Hematopoietic multipotent progenitor cell treated with erythropoietin and hydrocortisone succinate and interleukin-3 and kit ligand, for 8 days (in vitro differentiated cells): ENCODE measurements at places on chromosomes 2 and 18.

DNA sequence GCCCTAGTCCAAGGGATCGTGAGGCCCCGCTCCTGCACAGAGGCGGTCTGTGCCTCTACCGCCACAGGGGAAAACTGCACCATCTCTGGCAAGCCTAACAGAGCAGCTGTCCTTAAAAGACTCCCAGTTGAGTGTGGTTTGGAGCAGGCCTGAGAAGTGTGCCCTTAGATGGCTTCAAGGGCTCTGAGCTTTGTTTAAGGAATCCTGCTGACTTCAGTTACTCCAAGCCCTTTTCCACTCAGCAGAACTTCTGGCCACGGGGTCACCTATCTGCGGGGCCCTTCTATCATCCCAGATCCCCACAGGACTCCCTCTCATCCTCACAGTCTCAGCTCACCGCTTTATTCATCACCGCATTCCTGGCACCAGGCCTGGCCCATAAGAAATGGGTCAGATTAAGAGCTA, 131.5 kb downstream of the CCDC74A start:
- no peak for DNase-seq

- DNase-seq: peak; percentile 40
Measured at GRCh38 chr2:239143858-239144712, 256.7 kb downstream of the HDAC4 start.

DNA sequence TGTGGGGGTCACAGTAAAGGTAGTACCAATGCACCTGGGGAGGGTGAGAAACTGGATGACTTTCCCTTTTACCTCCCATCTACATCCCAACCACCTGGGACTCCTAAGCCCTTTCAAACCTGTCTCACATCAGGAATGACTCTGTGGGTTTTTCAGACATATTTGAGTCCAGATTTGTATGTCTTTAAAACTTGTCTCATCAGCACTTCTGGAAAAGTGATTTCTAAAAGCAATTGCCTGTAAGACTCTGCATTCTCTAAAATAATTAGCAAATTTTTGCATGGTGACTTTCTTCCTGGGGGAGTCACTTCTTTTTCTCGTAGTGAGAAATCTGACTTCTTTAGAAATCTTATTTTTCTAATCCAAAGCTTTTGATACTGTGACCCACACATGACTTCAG, 1553.0 kb upstream of the PIK3C3 start:
- no peak for DNase-seq

DNA sequence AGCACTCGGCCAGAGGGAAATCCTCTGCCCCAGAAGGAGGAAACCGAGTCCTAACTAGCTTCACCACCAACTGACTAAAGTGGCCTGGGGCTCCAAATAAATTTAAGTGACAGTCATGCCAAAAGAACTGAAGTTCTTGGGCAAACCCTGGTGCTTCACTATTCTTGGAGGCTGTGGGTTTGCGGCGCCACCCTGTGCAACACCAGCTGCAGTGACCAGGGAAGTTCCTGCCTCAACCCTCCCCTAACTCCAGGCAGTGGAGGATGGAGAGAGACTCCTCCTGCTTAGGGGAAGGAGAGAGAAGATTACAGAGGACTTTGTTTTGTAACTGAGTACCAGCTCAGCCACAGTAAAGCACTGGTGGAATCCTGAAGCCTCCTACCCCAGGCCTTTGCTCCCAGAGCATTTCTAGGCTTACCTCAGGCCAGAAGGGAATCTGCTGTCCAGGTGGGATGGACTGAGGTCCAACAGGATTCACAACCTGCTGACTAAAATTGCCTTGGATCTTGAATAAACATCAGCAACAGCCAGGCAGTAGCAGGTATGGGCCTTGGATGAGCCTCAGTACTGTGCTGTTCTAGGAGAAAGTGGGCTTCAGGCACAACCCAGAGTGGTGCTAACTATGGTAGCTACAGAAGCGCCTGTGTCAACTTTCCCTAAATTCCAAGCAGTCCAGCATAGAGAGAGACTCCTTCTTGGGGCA, 29.4 kb upstream of the BMP10 start:
- no peak for DNase-seq

DNA sequence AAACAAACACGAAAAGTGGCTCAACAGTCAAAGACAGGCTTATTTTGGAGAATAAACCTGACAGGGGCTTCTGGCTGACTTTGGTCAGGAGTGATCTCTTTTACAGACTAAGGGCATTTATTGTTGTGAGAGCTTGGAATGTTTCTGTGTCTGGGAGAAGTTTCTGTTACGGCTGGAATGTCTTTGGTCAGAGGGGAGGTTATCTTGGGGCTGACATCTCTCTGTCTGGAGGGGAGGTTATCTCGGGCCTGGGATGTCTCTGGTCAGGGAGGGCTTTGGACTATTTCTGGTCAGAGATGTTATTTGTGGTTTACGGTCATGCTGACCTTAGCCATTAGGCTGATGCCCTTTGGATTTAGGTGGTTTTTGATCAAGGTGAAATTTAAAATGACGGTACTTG, 345.5 kb upstream of the FSIP2 start:
- no peak for DNase-seq
